ENCODE measurements at places on chromosomes 16 and 17.

- no peak for DNase-seq
These were observed at the start of gene GPR179 for GRCh38 chr17:38343608-38344419. TSS of gene GPR179 (minus strand) at chr17:38343956. CDS start at chr17:38343789, 167 bp downstream.

DNA sequence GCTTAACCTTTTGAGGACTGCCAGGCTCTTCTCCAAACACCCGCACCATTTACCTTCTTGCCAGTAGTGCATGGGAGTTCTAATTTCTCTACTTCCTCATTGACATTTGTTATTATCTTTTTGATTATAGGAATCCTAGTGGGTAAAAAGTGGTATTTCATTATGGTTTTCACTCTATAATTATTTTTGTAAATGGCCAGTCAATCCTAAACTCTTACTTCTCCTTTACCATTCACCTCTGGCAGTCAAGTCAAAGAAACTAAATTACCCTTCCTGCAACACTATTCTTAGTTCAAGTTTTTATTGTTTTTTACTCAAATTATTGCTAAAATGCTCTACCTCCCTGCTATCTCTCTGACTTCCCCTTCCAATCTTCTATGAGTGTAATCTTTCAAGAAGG lies 29.8 kb upstream of the ANKFY1 start:
- no peak for DNase-seq

DNA sequence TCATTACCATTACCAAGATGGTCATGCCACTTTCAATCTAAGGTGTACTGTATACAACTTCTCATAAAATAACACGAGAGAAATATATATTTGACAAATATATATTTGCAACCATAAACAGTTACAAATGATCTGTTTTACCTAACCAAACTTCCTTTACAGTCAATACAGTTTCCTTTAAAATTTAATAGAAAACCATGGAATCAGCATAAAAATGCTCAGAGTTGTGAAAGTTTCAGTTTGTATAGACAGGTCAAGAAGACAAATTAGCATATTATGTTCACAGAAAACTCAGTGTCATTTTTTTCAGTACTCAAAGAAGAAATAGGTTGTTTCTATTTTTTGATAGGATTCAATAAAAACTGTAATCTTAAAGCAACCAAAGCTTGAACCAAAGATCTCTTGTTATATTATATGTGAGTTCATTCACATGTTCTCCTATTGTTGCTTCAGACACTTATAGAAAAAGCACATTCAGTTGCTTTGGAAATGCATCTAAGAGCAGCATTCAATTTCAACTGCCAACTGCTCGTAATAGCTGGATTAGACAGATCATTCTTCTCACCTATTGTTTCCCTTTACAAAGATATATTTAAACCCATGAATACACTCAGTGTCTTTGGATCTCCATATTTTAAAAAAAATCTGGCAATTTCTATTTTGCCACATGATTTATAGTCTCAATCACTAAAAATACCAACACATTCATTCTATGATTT lies 15.1 kb downstream of the SSH2 start:
- DNase-seq = no peak

DNA sequence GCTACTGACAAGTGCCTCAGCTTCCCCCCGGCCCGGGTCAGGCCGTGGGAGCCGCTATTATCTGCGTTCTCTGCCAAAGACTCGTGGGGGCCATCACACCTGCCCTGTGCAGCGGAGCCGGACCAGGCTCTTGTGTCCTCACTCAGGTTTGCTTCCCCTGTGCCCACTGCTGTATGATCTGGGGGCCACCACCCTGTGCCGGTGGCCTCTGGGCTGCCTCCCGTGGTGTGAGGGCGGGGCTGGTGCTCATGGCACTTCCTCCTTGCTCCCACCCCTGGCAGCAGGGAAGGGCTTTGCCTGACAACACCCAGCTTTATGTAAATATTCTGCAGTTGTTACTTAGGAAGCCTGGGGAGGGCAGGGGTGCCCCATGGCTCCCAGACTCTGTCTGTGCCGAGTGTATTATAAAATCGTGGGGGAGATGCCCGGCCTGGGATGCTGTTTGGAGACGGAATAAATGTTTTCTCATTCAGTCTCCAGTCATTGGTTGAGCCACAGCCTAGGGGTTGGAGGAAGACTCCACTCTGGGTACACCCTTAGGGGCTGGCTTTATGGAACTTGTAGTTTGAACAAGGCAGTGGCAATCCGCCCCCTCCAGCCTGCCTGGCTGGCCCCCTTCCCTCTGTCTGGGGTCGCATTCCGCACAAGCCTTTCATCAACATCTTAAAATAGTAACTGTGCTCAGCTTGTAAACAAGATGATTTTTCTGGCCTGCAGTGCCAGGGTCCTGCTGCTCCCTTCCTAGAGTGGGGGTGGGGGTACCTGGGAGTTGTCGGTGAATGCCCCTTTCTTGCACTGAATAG lies 4.1 kb downstream of the SYNGR2 start:
- no peak for DNase-seq

- DNase-seq = no peak
These were observed 48.5 kb downstream of the BRD7 start for GRCh38 chr16:50320310-50320709.

- DNase-seq = no peak
These were observed 6.8 kb downstream of the MTSS2 start for GRCh38 chr16:70678898-70679670.

DNA sequence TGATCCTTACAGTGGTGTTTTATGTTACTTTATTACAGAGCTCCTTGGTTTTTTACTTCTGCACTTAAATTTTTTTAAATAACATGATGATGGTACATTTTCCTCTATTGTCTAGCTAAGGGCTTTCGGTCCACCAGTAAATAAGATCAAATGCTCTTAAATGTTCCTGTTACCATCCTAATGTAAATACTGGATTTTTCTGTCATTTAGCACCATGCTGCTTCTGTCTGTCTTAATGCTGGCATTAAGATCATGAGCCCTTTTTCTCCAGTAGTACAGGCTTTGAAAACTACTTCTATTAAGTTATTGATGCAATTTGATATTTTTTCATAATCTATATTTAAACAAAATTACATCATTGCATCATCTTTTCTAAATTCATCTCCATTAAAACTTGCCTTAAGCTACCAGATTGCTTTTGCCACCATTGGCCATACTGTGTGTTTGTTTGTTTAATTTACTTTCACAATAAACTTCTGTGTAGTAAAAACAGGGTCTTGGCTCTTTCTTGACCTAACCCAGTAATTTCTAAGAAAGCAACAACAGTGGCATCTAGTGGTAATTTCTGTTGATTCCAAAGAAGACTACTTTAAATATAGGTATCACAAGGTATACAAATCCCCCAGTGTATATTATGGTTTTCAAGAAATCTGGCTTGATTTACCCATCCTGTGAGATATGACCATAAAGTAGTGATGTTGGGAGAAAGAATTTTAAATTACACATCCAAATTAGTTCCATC lies 9.0 kb upstream of the PHAF1 start:
- no peak for DNase-seq

DNA sequence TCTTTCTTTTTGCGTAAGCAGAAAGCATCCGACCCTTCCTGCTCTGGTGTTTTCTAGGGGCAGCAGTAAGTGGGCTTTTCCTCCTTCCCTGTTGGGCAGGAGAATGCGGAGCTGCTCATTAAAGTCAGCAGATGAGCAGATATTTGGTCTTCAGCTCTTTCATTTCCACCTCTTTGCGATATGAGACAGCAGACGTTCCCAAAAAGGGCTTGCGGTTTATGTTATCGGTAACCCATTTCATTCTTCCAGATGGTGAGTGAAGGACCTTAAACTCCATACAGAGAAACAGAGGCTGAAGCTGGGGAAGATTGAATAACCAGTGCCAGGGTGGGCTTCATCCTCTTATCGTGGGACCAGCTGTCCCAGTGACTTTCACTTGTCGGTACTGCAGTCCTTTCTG lies 40.7 kb downstream of the KSR1 start:
- DNase-seq = no peak

DNA sequence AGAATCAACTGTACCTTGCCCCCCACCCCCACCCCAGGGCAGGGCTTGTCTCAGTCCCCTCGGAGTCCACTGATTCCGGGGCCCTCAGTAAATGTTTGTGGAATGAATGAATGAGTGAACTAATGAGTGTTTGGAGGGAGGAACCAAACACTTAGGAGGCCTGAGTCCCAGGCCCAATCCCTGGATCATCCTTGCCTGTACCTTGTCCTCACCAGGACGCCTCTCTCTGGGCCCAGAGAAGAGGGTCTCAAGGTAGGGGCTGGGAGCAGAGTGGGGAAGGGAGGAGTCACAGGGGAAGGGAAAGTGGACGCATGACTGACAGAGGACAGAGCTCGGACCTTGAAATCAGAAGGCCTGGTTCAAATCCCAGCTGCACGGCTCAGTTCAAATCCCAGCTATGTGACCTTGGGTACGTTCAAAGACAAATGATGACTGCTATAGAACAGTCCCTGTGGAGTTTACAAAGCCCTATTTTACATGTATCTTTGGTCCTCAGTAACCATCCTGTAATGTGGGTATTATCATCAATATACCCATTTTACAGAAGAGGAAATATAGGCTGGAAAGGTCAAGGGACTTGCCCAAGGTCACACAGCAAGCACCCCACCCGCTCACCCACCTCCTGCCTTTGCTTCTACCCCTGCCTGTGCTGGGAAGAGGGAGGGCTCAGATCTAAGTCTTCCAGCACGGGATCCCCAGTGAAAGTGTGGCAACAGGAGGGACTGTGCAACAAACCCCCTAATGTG lies 18.3 kb downstream of the SLC4A1 start:
- DNase-seq = no peak

DNA sequence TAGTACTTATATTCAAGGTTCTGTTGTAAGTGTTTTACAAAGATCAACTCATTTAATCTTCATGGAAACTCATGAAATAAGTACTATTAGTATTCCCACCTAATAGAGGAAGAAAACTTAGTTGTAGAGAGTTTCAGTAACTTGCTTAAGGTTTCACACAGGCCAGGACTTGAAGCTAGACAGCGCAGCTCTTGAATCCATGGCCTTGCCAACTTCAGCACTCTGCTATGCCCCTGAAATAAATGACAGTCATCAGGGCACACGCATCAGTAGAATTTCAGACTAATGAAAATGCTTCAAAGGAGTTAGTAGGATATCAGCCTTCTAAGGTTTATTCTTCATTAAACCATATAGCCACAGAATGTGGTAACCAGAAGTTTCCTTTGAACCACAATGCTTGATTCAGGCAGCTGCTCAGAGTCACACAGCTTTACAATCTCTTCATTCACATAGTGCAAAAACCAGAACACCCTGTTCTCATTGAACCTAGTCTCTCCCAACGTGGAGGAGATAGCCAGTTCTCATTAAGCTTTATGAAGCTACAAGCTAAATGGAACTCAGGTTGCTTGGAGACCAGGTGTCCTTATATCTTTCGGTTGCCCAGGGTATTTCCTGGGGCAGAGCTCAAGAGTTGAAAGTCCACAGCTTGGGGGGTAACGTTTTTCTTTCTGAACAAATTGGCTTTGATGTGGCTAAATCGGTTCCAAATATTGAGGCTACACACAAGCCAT lies 39.7 kb downstream of the KCNJ2 start:
- no peak for DNase-seq

DNA sequence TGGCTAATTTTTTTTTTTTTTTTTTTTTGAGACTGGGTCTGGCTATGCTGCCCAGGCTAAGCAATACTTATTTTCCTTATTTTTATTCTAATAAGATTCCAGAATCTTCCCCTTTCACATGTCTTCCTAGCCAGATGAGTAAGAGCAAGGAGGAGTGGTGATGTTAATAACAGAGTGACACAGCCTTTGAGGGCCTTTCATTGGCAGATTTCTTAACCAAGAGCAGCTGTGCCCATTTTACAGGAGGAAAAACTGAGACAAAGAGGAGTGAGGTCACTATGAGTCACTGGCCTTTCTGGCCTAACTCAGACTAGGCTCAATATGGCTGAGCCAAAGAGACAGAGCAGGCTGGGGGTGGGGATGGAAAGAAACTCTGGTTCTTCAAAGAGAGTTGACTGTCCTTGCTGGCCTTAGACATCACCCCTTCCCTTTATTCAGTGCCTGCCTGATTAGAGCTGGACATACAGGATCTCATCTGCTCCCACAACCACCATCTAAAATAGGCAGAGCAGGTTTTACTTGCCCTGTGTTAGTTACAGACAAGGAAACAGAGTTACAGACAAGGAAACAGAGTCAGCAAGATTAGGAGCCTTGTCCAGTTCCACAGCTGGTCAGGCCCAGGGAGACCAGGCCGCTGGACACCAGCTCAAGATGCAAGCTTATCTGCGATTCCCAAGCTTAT lies 50.0 kb upstream of the TOB1 start:
- peak; percentile 48 for DNase-seq

DNA sequence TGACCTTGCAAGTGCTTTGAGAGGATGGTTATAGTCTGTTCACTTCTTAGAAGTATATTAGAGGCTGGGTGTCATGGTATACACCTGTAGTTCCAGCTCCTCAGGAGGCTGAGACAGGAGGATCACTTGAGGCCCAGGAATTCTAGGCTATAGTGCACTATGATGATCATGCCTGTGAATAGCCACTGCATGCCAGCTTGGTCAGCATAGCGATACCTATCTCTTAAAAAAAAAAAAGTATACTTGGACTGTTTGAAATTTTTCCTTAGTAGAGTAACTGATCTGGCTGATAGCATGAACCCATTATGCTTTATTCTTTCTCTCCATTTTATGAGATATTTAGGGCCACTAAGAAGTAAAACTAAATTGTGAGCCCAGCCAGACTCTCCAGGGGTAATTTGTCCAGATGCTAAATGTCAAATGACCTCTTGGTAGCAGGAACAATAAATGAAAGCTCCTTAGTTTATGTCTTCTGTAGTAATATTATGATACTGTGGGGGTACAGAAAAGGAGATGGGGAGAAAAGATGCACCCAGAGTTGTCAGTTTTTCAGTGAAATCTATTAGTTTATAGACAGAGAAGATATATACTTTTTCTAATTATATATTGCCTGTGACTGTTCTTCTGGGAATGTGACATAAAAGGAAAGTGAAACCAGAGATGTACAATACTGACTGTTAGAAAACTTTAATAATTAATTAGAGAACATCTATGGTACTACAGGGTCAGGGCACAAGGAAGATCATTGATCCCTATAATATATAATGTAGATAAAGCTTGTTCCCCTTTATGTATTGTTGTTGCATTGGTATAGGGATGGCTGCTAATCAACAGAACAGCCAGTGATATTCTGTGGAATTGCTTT lies 335.3 kb upstream of the TBX2 start:
- DNase-seq = no peak

GRCh38 chr17:68182011-68182306 lies 65.9 kb upstream of the AMZ2 start:
- no peak for DNase-seq

- no peak for DNase-seq
These were observed 527 bp upstream of the CHAD start for GRCh38 chr17:50469208-50469605.

All from activated naive CD4-positive, alpha-beta T cell treated with Interleukin-2 at 50 U/mL for 16 hours (primary cell).